ENCODE measurements at places on chromosomes 1 and 21.

- DNase-seq, result no peak
Measured at GRCh38 chr1:9890224-9890731, 19.8 kb downstream of the CTNNBIP1 start.

DNA sequence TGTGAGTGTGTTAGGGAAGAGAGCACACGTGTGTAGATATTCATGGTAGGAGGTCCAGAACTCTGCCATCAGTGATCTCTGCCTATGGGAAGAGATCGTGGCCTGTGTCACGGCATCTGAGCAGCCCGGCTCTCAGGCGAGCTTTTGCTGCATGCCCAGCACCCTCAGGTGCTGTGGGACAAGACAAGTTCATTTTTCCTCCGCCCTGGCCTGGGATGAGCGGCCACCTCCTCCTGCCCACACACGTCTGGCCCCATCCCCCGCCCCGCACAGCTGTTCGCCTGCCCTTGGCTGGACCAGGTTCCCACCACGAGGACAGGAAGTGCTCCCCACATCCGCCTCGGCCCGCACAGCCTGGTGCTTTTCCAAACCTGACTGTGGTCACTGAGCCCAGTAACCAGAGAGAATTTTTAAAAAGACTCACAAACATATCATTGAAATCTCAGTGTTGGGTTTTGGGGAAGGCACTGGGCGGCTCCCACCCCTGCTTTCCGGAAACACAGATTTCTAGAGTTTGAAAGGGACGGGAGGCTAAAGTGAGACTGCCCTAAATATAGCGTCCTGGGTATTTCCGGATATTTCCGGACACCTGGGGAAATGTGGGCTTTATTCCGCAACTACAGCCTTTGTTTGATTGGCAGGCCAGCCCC, 18.0 kb downstream of the BMP8A start:
- DNase-seq, result no peak

DNA sequence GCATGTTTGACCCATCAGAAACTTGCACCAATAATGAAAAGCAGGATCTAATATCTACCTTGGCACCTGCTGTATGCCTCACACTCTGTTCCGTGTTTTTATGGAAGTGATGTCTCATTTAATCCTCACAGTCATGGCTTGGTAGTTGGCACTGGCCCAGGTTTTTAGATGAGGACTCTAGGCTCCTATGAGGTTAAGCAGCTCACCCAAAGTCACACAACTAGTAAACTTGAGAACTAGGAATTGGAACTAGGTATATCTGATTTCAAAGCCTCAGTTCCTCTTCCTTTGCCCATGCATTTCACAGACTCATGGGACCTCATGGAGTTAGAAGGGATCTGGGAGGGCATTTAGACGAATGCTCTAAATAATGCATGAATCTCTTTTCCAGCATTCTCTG, 21.3 kb upstream of the TARBP1 start:
- no peak for DNase-seq

DNA sequence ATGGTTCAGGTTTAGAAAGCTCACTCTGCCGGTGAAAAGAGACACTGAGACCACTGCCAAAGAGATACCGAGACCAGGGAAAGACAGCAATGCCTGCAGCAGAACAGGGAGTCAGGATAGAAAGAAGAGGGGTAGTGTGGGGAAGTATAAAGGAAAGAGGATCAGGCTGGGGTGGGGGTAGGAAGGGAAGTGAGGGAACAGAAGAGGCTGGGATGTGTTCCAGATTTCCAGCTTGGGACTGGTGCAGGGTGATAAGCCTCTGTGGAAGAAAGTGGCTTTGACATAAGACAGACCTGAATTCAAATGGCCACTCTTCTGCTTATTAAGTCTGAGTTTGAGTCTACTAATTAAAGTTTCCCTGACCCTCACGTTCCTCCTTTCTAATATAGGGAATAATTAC, 105.9 kb downstream of the PIK3R3 start:
- no peak for DNase-seq

- DNase-seq, result no peak
Measured at GRCh38 chr1:30759718-30760281, 2.2 kb upstream of the LAPTM5 start.

DNA sequence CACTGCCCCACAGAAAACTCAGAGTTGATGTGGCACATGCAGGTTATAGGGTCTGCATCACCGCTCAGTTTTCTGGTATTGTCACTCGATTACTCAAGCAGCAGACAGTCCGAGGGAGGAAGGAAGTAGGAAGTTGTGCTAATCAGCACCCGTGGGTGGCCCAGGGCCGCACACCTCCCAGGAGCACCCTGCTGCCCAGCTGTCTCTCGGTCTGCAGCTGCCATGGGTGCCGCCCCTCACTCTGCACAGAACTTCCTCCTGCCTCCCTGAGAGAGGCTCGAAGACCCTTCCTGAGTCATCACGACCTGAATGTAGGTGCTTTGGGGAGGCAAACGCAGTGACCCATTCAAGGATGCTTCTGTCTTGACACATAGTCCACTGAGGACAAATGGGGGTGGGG, 4.2 kb upstream of the TFF3 start:
- DNase-seq, result no peak

- DNase-seq, result no peak
Measured at GRCh38 chr1:173669491-173669941, at the start of gene ANKRD45. Gene ANKRD45 (minus strand): TSS chr1:173669851. CDS start chr1:173659418, 10,433 bp downstream.

DNA sequence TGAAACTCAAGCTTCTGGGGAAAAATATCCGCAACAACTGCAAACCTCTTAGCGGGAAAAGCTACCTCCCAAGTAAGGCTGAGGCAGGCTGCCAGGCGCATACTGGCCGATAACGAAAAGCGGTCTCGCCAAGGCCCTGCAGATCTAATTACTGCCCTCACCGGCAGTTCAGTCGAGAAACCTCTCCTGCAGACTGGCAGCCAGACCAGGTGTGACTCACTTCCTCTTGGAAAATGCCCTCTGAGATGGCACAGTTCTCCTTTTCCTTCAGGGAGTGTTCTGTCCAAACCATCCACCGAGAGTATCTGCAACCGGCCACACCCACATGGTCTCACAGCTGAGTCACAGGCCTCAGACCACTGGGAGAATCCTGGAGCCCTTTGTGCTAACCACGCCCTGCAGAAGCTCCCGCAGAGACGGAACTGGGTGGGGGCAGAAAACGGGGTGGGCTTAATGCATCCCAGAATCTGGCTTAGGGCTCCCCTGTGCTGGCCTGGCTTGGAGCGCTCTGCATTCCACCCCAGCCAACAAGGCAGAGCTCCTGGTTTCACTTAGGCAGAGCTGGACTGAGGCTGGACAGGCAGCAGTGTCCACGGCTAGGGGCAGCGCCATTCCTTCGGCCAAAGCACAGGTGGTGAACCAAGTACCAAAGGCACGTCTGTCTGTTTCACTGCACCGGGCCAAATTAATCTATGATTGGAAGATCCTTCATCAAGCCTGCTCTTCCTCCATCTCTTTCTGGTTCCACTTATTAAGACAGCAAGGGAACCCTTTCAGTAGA, 1.2 kb downstream of the S100A10 start:
- DNase-seq, result no peak

GRCh38 chr1:190436615-190437014, 41.0 kb downstream of the BRINP3 start:
- DNase-seq, result no peak

- no peak for DNase-seq
Measured at GRCh38 chr1:32859915-32860314, 10.8 kb downstream of the FNDC5 start.

DNA sequence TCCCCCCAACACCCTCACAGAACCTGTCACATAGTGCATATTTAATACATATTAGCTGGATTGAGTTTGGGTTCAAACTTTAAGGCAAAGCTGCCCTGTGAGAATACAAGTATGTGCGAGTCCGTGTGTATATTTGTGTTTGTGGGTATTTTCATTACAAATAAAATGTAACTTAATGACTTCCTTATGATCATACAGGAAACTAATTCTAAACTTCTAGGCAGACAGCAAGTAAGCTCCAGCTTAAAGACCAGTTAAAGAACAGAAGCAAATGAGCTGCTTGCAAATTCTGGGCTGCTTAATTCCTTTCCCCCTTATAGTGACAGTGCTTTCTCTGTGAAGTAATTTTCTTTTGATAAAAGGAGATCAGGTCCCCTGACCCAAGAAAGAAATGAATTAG, 437.6 kb downstream of the TTLL7 start:
- no peak for DNase-seq

- DNase-seq, result no peak
Measured at GRCh38 chr21:32329776-32330175, 31.1 kb downstream of the MRAP start.

- no peak for DNase-seq
Measured at GRCh38 chr1:46755121-46755520, 36.2 kb upstream of the EFCAB14 start.

- DNase-seq, result no peak
Measured at GRCh38 chr1:34898330-34898761, 31.1 kb downstream of the DLGAP3 start.

DNA sequence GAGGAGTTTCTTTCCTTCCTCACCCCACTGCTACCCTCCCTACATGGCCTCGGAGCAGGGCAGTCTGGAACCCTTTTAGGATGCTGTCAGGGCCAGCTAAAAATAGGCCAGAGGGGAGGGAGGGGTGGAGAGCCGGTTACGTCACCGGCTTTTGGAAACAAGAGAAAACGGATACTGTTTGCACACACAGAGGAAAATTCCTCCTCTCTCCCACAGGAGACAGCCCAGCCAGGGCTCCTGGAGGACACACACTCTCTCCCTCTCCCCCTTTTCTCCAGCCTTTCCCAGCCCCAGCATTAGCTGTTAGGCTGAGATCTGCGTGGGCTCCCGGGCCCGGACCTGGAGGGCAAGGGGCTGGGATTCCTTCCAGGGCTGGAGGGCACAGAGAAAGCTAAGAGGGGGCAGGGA, 20.0 kb upstream of the ALDH4A1 start:
- DNase-seq, result no peak

GRCh38 chr1:8373581-8374241, 55.8 kb downstream of the SLC45A1 start:
- DNase-seq, result no peak

DNA sequence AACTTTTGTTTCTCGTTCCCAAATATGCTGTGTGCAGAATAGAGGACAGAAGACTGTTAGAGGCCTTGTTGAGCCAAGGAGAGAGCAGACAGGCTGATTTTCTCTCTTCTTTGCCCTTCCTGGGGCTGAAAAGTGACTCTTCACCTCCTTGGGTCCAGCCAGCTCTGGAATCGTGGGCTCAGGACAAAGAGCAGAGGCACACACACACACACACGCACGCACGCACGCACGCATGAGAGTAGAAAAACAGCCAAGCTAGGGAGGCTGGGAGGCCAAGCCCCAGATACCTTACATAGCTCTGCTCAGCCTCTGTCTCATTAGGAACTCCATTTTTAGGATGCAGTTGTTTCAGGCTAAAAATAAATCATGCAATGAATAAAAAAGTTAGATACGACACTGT, at the start of gene CASQ2:
Gene CASQ2 (minus strand): TSS at position 166 of the 400 bp plus-strand sequence. CDS start 173 bp downstream, outside the sequence.
- no peak for DNase-seq

DNA sequence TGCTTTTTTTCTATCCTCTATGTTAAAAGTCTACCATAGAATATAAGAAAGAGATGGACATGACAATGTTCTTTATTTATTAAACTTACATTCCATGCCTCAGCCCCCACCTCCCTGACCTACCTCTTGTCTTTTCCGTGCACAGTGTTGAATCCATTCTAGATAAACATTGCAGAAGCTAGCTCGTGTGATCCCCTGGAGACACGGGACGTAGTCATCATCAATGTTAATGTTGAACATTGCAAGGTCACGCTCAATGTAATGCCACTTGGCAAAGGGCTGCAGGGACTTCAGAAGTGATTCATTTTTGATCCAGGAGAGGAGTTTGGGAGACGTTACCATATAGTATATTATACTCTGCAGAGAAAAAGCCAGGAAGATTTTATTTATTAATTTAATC, 66.4 kb downstream of the NTPCR start:
- DNase-seq, result no peak

DNA sequence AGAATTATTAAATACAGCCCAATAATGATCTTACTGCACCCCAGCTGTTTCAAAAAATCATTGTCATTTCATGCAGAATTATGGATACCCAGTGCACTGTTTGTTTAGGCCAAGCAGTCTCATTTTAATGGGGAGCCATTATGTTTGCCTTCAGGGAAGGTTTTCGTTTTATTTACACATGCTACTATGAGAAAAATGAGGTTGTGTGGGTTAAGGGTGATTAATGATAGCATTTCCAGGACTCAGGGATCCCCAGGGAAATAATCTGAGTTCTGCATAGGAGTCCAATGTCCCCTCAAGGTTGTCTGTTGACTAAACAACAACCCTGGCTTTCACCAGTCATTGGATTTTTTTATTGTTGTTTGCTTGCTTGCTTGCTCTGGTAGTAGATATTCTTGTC, 71.0 kb upstream of the ZP4 start:
- no peak for DNase-seq

DNA sequence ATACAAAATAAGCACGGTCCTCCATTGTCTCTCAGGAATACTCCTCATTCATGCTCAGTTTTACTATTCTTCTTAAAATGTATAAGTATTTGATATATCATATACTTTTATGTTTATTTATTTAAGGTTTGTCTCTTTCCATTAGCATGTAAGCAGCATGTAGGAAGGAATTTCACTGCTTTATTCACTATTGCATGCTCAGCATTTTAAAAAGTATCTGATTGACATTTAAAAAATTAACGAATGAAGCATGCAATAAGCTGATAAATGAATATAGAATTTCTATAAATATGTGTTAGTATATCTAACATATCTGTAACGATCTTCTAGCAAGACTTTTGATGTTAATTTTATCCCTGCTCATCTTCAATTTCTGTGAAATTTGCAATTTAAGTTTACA, 402.7 kb upstream of the BRINP3 start:
- no peak for DNase-seq

GRCh38 chr21:42614811-42615351, 38.5 kb upstream of the PDE9A start:
- no peak for DNase-seq

DNA sequence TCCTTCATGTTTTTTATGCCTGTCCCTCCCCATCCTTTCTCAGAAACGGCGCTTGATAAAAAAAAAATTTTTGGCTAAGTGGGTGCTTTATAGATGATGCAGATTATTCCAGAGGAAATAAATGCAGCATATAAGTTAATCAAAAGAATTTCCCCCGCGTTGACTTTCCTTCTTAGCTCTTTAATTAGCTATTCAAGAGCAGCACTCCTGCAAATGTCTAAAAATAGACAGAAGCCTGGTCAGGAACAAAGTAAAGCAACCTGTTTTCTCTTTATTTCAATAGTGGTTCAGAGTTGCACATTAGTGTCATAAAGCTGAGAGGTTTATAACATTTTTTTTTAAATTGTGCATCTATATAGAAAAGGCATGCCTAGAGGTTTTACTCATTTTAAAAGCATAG, 439.5 kb upstream of the LRRC7 start:
- DNase-seq, result no peak

- DNase-seq, result no peak
Measured at GRCh38 chr1:14929547-14930246, 223.8 kb upstream of the TMEM51 start.

- DNase-seq, result no peak
Measured at GRCh38 chr1:96020378-96020777, 701.2 kb upstream of the PTBP2 start.

GRCh38 chr1:171911506-171911905, 70.2 kb downstream of the DNM3 start:
- DNase-seq, result no peak

DNA sequence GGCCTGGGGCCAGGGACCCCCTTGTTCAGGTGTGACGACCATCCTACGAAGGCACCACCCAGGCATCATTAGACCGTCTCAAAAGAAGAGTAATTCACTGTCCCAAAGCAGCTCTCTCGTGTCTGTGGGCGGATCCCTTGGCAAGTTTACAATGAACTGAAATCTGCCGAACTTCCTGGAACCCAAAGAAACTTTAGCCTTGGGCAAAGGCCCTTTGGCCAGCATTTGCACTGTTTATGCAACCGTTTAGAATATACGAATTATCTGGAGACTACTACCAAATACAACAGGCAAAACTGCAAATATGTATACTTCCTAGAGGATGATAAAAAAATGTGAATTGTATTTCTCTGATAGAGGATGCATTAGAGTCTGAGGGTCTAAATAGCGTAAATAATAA, 1.4 kb upstream of the SOD1 start:
- DNase-seq, result no peak

All from stimulated activated CD8-positive, alpha-beta memory T cell treated with anti-CD3 and anti-CD28 coated beads, Interleukin-4, amount 100 ng/mL, for 1 hour (primary cell).